ENCODE measurements at places on chromosomes 4 and X.

DNA sequence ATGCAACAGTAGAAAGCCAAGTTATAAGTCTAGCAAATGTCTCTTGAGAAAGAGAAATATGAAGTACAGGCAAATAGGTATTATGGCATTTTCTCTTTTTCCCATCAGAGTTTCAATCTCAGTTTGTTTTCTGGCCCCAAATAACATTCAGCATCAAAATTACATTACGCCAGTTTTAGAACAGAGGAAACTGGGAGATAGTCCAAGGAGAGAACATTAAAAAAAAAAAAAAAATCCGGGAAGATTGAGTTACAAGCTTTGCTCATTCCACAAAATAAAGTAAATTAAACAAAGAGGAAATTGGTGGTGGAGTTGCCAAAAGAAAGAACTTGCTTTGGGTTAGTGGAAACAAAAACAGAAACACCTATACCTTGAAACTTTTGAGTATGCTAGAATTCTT lies 50.4 kb upstream of the IL13RA2 start:
- DNase-seq = peak; percentile 28

GRCh38 chr4:24395937-24396336 lies 188.4 kb downstream of the DHX15 start:
- DNase-seq = no peak

- no peak for DNase-seq
Observed at GRCh38 chr4:2824329-2824835, 19.3 kb upstream of the ADD1 start.

GRCh38 chr4:126004941-126005340 lies 690.2 kb downstream of the FAT4 start:
- peak; percentile 44 for DNase-seq

GRCh38 chr4:56531823-56532222 lies 26.2 kb downstream of the ARL9 start:
- DNase-seq = no peak

DNA sequence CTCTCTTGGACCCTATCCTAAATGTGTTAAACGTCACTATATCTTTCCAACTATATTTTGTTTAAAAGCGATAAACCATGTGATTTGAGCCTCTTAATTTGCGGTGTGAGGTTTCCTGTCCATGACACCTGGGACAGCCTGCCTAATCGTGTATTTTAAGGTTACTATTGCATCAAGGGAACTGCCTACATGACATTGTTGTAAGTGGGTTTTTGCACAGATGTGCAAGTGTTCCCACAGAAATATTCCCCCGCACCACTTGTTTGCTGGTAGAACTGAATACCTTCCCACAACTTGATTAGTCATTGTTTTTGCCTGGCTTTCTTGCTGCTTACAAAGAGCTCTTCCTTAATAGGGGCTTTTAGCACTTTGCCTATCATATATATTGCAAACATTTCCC lies 5.1 kb upstream of the FAM184B start:
- DNase-seq = no peak

GRCh38 chr4:81084029-81084428 lies 53.5 kb downstream of the BMP3 start:
- DNase-seq = peak; percentile 50

DNA sequence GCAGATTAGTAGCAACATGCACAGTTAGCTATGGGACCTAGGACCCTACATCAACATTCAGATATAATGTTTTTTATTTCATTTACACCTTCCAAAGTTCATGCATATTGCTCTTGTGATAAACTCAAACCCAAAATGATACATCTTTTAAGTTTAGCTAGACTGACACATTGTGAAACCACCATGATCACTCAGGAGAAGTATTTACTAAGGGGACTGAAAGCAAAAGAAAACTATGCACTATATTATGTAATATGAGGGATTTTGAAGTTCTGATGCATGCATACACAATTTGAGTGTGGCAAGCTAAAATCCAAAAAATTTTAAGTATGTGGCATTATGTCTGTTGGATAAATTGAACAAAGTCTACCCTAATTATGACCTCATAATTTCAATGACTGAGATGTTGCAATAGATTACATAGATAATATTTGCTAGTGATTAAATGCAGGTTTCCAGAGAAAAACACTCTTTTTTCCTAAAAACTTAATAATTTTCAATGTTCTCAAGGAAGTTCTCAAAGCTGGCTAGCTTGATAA lies 914.8 kb upstream of the GRIA3 start:
- peak; percentile 50 for DNase-seq

DNA sequence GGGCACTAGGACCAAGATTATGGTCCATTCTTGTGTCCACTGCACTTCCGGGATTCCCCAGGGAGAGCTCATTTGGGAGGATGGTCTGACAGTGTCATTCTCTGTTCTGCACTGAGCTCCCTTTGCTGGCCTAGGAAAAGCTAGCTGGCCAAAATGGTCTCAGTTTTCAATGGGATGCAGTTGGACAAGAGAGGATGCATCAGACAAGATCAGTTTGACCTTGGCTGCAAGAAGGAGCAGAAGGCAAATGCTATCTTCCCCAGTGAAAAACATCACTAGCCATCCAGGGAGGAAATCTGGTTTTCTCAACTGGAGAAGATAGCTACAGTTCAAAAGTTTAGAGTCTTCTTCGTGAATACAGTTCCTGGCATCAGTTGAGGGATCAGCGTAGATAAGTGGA lies 221.1 kb downstream of the PTTG2 start:
- no peak for DNase-seq

GRCh38 chr4:112315446-112315845 lies 18.3 kb downstream of the ALPK1 start:
- DNase-seq = no peak

All from fibroblast of skin of right quadriceps (primary cell).